ENCODE measurements at places on chromosomes 16 and 17.

GRCh38 chr17:74822939-74823367 lies 36.7 kb downstream of the GRIN2C start:
- no peak for DNase-seq

GRCh38 chr17:42476411-42476810 lies 17.7 kb downstream of the ATP6V0A1 start:
- DNase-seq = no peak

GRCh38 chr16:5768445-5768844 lies 670.9 kb upstream of the EEF2KMT start:
- DNase-seq = no peak

DNA sequence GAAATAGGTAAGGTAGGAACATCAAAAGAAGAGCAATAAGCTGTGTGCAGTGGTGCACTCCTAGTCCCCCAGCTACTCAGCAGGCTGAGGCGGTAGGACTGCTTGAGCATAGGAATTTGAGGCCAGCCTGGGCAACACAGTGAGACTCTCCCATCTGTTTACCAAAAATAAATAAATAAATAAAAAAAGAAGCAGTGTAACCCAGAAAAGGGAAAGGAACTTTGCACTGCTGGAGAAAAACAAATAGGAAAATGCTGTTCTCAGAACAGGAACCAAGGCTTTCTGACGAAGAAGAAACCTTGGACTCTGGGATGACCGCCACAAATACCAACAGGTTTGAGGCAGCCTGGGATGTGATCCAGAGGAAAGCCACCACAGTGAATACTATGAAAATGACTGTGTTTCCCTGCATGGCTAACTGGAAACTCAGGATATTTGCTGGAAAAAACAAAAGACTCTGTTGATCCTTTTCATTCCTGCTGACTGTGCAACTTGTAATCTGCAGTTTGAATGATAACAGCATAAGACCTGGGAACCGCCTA lies 41.2 kb downstream of the TTC19 start:
- DNase-seq = no peak

DNA sequence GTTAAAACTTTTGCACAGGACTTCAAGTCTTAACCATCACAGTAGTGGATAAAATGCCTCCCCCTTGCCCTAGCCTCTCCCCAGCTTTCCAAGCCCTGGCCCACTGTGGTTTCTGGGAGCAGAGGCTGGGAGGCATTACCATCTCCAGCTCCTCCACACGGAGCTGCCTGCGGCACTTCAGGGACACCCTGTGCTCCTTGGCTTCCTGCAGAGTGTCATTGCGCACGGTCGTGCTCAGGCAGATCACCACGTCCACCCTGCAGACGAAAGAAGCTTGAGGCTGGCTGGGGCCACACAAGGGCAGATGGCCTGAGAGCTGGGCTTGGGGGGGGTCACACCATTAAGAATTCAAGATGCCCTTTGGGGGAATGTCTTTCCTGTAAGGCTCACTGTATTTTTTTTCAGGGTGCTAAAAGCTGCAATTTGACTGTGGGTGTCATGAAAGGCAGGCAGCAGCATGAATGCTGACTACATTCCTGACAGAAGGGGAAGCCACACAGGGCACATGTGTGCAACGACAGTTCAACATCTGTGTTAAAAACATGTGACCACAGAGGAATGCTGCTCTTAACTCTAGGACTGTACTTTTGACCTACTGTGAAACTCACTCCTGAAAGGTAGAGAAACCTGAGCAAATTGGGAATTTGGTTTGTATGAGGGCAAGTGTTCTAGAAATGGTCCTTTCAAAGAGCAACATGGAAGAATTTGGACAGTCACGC lies 47.7 kb upstream of the CLEC18B start:
- DNase-seq = no peak

GRCh38 chr17:9064311-9064834 lies 43.1 kb downstream of the NTN1 start:
- DNase-seq = no peak

DNA sequence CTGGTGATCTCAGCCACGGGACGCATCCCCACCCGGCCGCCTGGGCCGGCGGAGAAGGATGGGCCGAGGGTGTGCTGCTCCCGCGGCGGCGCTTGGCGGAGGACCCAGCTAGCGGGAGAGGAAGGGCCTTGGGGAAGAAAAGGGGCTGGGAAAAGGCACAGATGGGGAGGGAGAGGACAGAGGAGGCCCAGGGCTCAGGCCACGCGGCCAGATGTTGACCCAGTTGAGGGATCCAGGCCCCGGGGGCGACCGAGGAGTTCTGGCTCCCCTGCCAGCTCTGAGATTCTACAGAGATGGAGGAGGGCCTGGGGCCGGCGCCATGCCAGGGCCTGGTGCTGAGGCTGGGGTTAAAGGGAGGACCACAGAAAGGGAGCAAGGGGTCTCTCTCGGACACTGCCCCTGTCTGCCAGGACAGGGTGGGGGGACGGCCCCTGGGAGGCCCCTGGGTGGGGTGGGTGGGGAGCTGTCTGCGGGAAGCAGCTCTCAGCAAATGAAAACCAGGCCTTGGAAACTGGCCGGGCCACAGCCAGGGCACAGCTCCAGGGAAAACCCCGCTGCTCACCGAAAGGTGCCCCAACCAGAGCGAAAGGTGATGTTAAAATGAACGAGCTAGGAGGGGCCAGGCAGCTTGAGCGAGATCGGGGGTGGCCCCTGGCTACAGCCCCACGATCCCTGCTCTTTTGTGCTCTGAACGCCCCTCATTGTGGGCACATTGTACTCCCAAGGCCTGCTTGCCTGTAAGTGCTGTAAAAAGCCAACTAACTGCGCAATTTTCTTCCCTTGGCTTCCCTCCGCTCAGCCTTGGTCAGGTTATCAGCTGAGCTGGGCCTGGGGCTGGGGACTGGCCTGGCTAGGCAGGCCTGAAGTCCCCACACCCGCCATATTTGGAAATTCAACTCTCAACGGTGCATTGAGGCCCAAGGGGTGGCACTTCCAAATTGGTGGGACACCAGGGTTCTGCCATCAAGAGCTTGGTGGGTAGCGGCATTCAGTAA lies 191.4 kb downstream of the ZNF423 start:
- DNase-seq = no peak

GRCh38 chr17:52149626-52150025 lies 8.9 kb downstream of the CA10 start:
- DNase-seq = no peak

DNA sequence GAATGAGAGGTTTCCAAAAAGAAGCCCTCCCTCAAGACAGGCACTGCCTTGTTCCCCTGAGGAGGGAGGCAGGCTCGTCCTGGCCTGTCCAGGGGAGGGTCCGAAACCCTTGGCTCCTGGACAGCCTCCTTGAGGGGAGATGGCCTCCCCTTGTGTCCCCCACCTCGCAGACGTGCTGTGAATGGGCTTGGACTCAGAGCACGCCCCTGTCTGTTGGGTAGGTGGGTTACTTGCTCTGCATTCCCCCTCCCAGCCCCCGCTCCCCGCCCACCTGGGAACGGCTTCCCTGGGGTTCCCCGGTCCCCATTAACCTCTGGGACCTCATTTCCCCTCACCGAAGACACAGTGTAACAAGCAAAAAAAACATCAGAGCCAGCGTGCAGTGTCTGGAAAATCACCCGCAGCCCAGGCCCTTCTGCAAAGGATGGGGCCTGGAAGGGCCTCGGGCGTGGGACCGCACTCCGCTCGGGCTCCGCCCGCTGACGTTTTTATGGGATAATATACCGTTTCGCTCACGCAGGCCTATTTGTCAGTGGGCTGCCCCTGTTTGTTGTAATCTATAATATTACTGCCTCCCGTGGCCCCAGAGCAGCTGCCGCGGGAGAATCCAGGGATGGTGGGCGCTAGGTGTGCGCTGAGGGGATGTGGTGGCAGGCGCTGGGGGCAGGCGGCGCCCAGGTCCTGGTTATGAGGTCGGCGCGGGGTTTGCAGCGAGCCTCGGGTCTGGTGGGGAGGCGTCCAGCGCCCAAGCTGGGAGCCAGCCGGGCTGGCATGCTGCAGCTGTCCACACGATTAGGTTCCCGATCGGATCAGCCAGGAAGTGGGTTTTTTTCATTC lies 11.1 kb downstream of the BAHCC1 start:
- no peak for DNase-seq

DNA sequence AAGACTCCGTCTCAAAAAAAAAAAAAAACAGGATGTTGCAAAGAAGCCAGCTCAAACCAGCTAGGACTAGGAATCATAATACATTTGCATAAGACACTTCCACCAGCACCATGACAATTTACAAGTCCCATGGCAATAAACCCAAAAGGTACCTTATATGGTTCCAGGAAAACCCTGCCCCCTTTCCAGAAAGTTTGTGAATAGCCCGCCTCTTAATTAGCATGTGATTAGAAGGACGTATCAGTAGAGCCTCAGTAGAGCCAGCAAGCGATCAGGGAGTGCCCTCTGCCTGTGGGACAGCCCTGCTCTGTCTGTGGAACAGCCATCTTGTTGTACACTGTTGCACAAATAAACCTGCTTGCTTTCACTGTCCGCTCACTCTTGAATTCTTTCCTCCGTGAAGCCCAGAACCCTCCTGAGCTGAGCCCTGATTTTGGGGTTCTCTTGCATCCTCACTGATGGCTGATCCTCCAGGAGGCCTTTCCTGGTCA lies 14.0 kb downstream of the NUPR1 start:
- no peak for DNase-seq

DNA sequence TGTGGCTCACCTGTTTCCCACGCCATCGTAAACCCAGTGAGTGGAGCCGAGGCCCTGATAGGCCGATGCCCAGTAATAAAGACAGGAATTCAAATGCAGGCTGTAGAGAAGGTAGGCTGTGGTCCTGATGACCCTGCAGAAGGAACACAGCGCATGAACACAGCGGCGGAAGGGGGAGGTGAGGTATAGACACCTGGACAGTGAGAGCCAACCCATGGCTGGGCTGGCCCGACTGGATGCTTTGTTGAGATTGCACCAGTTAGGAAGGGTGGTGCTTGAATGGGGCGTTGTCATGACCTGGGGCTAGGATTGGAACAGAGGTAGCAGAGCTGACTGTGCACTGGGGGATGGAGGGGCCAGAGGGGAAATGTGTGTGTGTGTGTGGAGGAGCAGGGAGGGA lies 59.2 kb downstream of the CNGB1 start:
- no peak for DNase-seq

- no peak for DNase-seq
Observed at GRCh38 chr17:61363601-61364462, 35.8 kb upstream of the TBX2 start.

- no peak for DNase-seq
Observed at GRCh38 chr17:74749279-74750038, 1.0 kb downstream of the NHERF1 start.

Measured in hematopoietic multipotent progenitor cell (in vitro differentiated cells).